ENCODE measurements at places on chromosomes 7 and 10.

DNA sequence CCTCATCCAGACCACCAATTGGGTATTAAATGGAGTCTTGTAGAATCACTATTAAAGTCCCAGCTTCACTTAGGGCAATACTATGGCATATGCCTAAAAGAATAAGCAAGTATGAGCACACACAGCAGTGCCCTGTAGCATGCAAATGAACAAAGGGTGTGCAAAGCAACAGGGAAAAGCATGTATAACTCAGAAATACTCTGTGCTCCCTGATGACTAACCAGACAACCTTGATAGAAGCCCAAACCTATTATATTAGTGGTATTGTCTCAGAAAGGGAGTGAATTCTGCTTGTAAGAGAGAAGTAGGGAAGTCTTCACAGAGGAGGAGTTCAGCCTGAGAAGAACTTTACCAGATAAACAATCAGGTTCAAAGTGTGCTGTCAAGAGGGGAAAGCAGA is 131.2 kb downstream of the DGKI start:
- no peak for DNase-seq

DNA sequence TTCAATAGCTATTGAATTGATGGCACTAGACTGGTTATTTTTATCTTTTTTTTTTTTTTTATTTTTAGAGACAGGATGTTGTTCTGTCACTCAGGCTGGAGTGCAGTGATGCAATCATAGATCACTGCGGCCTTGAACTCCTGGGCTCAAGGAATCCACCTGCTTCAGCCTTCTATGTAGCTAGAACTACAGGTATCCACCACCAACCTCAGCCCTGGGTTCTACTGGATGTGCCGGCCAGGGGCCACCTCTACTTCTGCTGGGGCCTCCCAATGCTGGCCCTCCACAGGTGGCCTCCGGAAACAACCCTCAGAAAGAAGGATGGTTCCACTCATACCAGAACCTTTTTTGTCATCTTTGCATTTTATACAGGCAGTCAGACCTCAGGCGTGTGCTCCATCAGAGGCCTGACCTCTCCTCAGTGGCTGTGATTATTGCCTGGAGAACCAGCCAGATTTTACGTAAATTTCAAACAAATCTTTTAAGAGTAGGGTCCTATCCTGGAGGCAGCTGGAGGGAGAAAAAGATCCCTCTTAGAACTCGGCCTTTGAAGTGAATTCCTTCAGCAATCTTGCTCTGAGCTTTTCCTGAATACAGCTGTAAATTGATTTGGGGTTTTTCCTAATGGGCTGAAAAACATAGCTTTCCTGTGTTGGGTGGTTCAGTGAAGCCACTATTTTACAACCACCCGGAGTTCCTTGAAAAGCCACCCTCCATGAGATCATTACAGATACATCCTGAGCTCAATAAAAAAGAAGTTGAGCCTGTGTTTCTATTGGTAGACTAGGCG is 110.0 kb downstream of the SPAG6 start:
- DNase-seq, result no peak

GRCh38 chr10:89426230-89426868 is 12.0 kb downstream of the IFIT5 start:
- no peak for DNase-seq

DNA sequence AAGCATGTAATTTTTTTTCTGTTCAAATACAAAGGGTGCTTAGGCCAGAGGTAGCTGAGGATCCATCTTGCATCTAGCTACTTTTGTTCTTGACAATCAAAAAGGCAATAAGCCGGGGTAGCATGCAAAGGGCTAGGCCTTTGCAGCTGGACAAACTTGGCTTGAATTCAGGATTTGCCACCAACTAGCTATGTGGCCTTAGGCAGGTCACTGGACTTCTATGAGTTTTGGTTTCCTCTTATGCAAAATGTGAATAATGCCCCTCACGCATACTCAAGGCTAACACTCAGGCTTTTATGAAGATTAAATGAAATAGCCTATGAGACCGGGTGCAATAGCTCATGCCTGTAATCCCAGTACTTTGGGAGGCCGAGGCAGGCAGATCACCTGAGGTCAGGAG is 19.3 kb downstream of the GFRA1 start:
- DNase-seq, result no peak

DNA sequence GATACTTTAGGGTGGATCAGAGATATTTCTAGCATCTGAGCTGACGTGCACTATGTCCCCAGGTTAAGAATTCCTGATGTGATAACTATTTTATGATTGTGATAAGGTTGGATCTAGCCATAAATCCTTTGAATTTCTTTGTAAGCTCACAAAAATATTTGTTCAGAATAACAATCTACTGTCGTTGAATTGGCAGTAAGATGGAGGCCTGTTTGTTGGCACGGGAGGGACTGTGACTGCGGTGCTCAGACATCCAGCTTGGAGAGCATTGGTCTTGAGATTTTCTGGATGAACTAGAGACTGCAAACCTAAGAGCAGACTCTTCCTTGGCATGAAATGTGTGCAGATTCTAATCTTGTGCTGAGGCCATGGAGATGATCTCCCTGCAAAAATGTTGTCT is 131.1 kb downstream of the LRRC4 start:
- DNase-seq, result no peak

GRCh38 chr7:53383131-53383530 is 347.7 kb downstream of the POM121L12 start:
- DNase-seq, result no peak

- no peak for DNase-seq
Measured at GRCh38 chr7:30479202-30480120, 877 bp upstream of the NOD1 start.

- DNase-seq, result no peak
Measured at GRCh38 chr7:98864731-98865453, 4.9 kb downstream of the TMEM130 start.

DNA sequence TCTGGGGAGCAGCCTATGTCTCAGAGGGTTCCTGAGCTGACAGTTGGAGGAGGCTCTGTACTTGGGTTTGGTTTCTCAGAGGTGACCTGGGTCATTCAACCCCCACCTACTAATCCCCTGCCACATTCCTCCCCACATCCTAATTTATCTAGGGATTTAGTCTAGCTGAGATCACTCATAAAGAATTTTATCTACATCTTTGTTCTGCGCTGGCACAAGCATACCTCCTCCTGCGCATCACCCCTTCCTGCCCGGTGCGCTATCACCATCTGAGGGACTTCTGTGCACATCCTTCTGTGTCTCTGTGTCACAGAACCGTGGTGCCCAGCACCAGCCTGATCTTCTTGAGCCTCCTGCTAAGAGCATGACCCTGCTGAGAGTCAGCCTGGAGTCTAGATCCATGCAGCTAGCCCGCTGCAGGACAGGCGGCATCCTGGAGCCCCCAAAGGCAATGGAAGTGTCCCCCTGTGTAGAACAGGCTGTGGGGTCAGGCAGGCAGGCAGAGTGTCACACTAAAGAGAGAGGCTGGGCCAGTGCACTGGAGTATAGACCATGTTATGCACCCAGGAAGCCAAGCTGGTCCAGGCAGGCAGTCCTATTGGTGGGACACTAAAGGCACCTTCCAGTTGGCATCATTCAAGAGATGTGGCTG is 63.6 kb downstream of the ARHGAP22 start:
- no peak for DNase-seq

DNA sequence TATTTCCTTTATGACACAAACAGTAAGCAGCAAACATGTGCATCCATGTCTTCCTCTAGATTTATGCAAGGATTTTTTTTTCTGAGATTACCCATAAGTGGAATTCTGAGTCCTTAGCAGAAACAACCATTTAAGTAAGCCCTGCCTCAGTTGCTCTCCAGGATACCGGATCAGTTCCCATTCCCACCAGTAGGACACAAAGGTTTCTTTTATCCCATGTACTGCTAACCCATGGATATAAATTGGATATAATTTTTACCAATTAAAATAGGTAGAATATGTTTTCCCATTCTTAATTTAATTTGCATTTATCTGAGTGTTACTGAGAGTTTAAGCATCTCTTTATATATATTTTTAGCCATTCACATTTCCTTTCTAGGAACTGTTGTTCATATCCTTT is 280.9 kb downstream of the FGFR2 start:
- no peak for DNase-seq

- DNase-seq, result no peak
Measured at GRCh38 chr10:18279173-18279572, 138.9 kb downstream of the CACNB2 start.
